Thoracic aorta (tissue), 2 donors: ENCODE measurements at places on chromosomes 1 and 21. TPM values are rescaled to one million over a fixed set of nuclear protein-coding genes. Genes with fewer than 3 reads are reported as not detected.

DNA sequence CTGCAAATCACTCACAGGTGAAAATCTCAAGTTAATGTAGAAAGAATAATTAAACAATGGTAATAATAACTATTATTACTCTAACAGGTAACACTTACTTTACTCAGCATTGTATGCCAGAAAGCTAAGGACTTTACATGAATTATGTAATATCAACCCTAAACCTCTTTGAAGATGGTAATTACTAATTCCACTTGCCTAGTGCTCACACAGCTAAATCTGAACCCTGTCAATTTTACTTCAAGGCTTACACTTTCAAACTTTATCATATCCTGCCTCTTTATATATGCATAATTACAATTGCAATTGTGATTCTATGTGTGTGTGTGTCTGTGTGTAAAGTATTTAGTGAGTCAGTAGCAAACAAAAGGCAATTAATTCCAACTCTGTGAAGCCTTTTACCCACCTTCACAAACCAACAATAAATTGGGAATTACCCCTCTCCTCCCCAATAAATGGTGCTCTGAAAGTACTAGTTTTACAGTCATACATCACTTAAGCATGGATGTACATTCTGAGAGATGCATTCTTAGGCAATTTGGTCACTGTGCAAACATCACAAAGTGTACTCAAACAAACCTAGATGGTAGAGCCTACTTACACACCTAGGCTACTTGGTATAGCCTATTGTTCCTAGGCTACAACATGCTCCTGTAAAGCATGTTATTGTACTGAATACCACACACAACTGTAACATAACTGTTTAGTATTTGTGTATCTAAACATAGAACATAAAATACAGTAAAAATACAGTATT lies 5.9 kb downstream of the ZNF644 start:
- no peak overlapping the region for H3K4me3 ChIP-seq
- H3K27ac ChIP-seq = no peak overlapping the region
- no peak for DNase-seq
- H3K27me3 ChIP-seq = no peaks in the 10 kb centered on the region

DNA sequence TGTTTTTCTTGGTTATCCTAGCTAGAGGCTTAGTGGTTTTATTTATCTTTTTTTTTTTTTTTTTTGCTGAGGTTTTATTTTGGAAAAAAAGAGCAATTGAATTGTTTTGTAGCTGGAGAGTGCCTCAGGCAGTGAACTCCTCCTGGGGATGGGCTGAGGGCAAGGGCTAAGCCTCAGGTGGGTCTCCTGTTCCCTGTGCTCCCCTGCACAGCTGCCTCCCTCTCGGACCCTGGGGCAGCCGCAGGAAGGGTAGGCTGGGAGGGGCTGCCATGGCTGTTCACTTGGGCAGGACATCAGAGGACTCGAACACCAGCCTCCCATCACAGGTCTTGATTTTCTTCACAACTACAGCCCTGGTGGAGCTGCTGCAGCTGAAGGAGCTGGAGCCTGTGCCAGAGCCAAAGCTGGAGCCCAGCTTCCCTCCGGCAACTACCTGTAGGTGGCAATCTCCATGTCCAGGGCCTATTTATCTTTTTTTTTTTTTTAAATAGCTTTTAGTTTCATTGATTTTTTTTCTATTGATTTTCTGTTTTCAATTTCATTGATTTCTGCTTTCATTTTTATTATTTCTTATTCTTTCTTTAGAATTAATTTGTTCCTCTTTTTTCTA lies 28.9 kb downstream of the LEPR start:
- no peaks in the 10 kb centered on the region for H3K36me3 ChIP-seq
- no peak for DNase-seq
- H3K4me1 ChIP-seq = no peaks in the 10 kb centered on the region
- no peak overlapping the region for H3K4me3 ChIP-seq
- no peaks in the 10 kb centered on the region for H3K27me3 ChIP-seq

- H3K27me3 ChIP-seq = no peaks in the 10 kb centered on the region
- no peaks in the 10 kb centered on the region for H3K36me3 ChIP-seq
- no peaks in the 10 kb centered on the region for H3K4me1 ChIP-seq
- no peak for DNase-seq
- no peak overlapping the region for H3K4me3 ChIP-seq
Observed at GRCh38 chr21:31159808-31160207, 121.5 kb upstream of the KRTAP19-8 start.

DNA sequence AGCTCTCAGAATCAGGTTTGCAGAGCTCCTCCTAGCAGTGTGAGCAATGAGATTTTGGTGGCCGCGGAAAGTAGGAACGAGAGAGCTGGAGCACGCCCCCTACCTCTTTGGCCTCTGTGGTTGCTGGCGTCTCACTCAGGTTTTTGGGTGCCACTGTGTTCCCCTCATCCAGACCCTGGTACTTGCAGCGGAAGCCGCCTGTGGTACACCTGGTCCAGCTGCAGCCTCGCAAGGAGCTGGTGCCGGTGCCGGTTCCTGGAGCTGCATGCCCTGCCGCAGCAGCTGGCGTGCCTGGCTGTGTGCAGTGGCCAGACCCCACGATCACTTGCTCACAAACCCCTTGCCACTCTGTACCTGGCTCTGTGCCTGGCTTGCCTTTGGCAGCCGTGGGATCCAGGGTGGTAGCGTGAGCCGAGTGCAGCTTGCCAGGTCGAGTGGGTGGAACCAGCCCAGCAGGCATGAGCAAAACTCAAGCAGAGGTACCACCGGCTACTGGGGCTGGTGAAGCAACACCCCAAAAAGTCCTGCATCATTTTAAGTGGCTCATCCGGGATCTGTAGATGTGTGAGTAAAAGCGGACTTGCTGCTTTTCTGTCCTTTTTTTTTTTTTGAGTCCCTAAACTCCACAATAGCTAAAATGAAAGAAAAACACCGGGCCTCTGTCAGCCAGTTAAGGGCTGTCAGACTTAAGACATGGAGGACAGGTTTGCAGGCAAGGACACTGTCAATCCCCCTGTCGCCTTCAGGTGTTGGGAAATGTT lies 844.9 kb downstream of the KCNT2 start:
- no peaks in the 10 kb centered on the region for H3K4me1 ChIP-seq
- H3K27ac ChIP-seq = no peak overlapping the region
- no peaks in the 10 kb centered on the region for H3K27me3 ChIP-seq
- no peak for DNase-seq
- no peak overlapping the region for H3K4me3 ChIP-seq
- no peaks in the 10 kb centered on the region for H3K36me3 ChIP-seq

GRCh38 chr1:88060750-88061491 lies 623.2 kb upstream of the PKN2 start:
- H3K4me1 ChIP-seq = no peaks in the 10 kb centered on the region
- DNase-seq = no peak
- H3K4me3 ChIP-seq = no peak overlapping the region
- no peak overlapping the region for H3K27ac ChIP-seq

- H3K4me1 ChIP-seq = no peaks in the 10 kb centered on the region
- peak overlapping the region; percentile 77 for H3K4me3 ChIP-seq
- no peak for DNase-seq
- H3K27me3 ChIP-seq = no peaks in the 10 kb centered on the region
- no peak overlapping the region for H3K27ac ChIP-seq
Observed at GRCh38 chr1:242522996-242523718, 1.3 kb downstream of the PLD5 start.

DNA sequence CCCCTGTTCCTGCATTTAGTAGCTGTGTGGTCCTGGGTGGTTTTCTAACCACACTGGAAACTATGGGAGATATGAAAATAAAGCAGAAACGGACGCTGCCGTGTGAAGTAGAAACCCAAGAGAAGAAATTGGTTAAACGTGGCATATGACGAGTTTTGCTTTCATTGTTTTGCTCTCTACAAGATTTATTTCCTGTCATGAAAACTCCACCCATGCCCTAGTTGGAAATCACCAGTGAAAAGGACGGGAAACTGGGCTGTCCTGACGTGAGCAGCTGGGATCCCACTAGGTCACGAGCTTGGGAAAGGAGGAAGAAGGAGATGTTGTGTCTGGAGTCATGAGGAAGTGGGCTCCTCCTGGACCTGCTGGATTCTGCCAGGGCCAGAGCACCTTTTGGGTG lies 120.8 kb upstream of the GADD45A start:
- H3K4me3 ChIP-seq = peak overlapping the region; percentile 22
- DNase-seq = no peak
- no peaks in the 10 kb centered on the region for H3K36me3 ChIP-seq
- H3K27ac ChIP-seq = peak overlapping the region; percentile 47
- H3K4me1 ChIP-seq = peaks cover 34% of the 10 kb centered on the region
- no peaks in the 10 kb centered on the region for H3K27me3 ChIP-seq

- H3K4me1 ChIP-seq = peaks cover 48% of the 10 kb centered on the region
- no peak overlapping the region for H3K27ac ChIP-seq
- H3K27me3 ChIP-seq = no peaks in the 10 kb centered on the region
- DNase-seq = no peak
- H3K36me3 ChIP-seq = peaks cover 7% of the 10 kb centered on the region
Observed at GRCh38 chr1:147169171-147169570, 3.1 kb downstream of the PRKAB2 start.

- H3K4me3 ChIP-seq = no peak overlapping the region
- no peaks in the 10 kb centered on the region for H3K27me3 ChIP-seq
- no peaks in the 10 kb centered on the region for H3K36me3 ChIP-seq
Observed at GRCh38 chr1:20470194-20470593, 15.8 kb downstream of the CAMK2N1 start.

DNA sequence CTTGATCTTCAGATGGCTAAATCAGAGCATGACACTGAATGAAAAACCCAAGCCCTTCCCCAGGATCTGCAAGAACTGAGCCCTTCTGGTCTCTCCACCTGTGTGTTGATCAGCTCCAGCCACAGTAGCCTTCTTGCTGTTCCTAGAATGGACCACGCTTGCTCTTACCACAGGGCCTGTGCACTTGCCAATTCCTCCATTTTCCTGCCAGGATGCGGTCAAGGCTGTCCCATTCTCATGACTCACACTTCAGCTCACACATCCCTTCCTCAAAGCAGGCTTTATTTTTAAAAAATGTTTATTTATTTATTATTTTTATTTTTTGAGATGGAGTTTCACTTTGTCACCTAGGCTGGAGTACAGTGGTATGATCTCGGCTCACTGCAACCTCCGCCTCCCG lies 43.6 kb upstream of the GRHL3 start:
- DNase-seq = no peak

DNA sequence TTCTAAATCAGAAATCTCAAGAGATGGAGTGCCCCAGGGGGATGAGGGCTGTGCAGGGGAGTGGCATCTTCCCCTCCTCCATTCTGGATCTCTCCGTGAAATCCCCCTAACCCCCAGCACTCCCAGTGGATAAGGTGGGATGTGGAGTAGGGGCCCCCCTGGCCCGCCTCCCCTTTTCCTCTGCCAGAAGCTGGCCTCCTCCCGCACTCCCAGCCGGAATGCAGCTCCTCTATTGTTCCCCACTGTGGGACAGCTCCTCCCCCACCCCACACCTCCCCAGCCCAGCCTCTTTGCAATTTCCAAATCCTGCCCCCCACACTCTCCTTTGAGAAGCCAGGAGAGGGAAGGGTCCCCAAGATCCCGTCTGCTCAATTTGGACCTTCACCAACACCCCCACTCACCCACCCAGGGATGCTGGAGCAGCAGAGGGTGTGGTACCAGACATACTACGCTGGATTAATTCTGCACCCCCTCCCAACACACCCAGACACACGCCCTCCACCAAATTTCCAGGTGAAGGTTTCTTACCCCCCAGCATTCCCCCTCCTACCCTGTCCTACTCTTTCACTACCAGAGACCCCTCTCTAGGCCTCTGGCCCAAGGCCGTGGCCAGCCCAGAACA lies 1.9 kb downstream of the MEX3A start:
- H3K36me3 ChIP-seq = no peaks in the 10 kb centered on the region
- H3K27me3 ChIP-seq = no peaks in the 10 kb centered on the region
- H3K4me3 ChIP-seq = no peak overlapping the region
- no peak overlapping the region for H3K27ac ChIP-seq
- H3K4me1 ChIP-seq = peaks cover 4% of the 10 kb centered on the region

GRCh38 chr1:48677306-48678287 lies 99.1 kb downstream of the BEND5 start:
- no peak overlapping the region for H3K4me3 ChIP-seq
- no peaks in the 10 kb centered on the region for H3K36me3 ChIP-seq
- peaks cover 41% of the 10 kb centered on the region for H3K4me1 ChIP-seq
- no peak overlapping the region for H3K27ac ChIP-seq
- DNase-seq = peak; percentile 8
- no peaks in the 10 kb centered on the region for H3K27me3 ChIP-seq

DNA sequence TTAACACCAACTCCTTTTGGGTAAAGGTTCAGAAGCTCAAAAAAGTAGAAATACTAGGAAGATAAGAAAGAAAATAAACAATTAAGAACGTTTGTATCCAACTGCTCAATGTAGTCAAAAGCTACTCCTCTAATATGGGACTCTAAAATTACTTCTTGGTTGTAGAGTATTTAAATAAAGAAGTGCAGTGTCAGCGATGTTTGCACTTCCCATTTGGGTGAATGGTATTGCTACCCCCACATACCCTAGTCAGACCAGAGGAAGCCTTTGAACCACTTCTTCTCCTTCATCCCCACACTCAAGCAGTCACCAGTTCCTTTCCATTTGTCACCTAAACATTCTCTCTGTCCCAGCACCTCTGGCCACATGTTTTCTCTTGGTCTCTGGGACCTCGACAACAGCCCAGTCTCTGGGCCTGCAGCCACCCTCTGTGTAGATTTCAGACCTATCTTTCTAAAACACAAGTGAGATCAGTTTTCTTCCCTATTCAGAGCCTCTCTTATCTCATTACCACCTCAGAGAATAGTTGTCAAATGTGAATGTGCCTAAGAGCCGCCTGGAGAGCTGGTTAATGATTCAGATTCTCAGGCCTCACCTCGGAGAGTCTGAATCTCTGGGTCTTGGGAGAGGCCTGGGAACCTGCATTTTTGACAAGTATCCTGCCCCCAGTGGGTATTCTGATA lies 109.8 kb downstream of the OMA1 start:
- H3K4me1 ChIP-seq = peaks cover 7% of the 10 kb centered on the region
- no peak overlapping the region for H3K4me3 ChIP-seq
- H3K36me3 ChIP-seq = no peaks in the 10 kb centered on the region
- H3K27me3 ChIP-seq = no peaks in the 10 kb centered on the region
- no peak overlapping the region for H3K27ac ChIP-seq

- no peak overlapping the region for H3K27ac ChIP-seq
- no peak for DNase-seq
- no peaks in the 10 kb centered on the region for H3K27me3 ChIP-seq
- H3K4me3 ChIP-seq = no peak overlapping the region
- peaks cover 22% of the 10 kb centered on the region for H3K4me1 ChIP-seq
- H3K36me3 ChIP-seq = no peaks in the 10 kb centered on the region
Observed at GRCh38 chr1:221736714-221737113, 5.2 kb downstream of the DUSP10 start.

TAS1R3 gene
- total RNA-seq = 0.14 TPM

LCE1C gene
- 2.8 TPM for total RNA-seq

TDRD5 gene
- total RNA-seq = 0.14 TPM

FOXD3 gene
- 1.5 TPM for total RNA-seq

TRMT1L gene
- 5.4 TPM for total RNA-seq

DEPDC1 gene
- not detected for total RNA-seq

ENTREP3 gene
- 14.7 TPM for total RNA-seq

MAP3K7CL gene
- total RNA-seq = 41.2 TPM

GPR137B gene
- total RNA-seq = 17.2 TPM

SLX9 gene
- total RNA-seq = 10.6 TPM
